T-helper 2 cell treated with Interferon-gamma antibody and Interleukin-4, amounts not matched to agents 5 μg/mL and 100 μg/mL, for 36 hours (primary cell): ENCODE measurements at places on chromosomes 1 and 21.
A peak's percentile ranks its signal among the peaks of the same experiment; 100 is the strongest.

GRCh38 chr1:192600275-192600674, 24.7 kb downstream of the RGS1 start:
- H3K4me3 ChIP-seq = no peak overlapping the region
- H3K27ac ChIP-seq = no peak overlapping the region
- H3K36me3 ChIP-seq = no peaks in the 10 kb centered on the region
- no peak for DNase-seq
- H3K4me1 ChIP-seq = peaks cover 12% of the 10 kb centered on the region

GRCh38 chr21:46227811-46228344, 696 bp downstream of the LSS start:
- H3K36me3 ChIP-seq = peaks cover 30% of the 10 kb centered on the region
- peak overlapping the region; percentile 81 for H3K4me3 ChIP-seq
- no peaks in the 10 kb centered on the region for H3K27me3 ChIP-seq
- H3K4me1 ChIP-seq = peaks cover 49% of the 10 kb centered on the region
- no peak for DNase-seq
- H3K27ac ChIP-seq = peak overlapping the region; percentile 76

- no peak overlapping the region for H3K27ac ChIP-seq
- H3K27me3 ChIP-seq = no peaks in the 10 kb centered on the region
- no peaks in the 10 kb centered on the region for H3K4me1 ChIP-seq
- no peak overlapping the region for H3K4me3 ChIP-seq
- no peak for DNase-seq
These were observed 123.8 kb downstream of the TRABD2B start for GRCh38 chr1:47873337-47873736.

DNA sequence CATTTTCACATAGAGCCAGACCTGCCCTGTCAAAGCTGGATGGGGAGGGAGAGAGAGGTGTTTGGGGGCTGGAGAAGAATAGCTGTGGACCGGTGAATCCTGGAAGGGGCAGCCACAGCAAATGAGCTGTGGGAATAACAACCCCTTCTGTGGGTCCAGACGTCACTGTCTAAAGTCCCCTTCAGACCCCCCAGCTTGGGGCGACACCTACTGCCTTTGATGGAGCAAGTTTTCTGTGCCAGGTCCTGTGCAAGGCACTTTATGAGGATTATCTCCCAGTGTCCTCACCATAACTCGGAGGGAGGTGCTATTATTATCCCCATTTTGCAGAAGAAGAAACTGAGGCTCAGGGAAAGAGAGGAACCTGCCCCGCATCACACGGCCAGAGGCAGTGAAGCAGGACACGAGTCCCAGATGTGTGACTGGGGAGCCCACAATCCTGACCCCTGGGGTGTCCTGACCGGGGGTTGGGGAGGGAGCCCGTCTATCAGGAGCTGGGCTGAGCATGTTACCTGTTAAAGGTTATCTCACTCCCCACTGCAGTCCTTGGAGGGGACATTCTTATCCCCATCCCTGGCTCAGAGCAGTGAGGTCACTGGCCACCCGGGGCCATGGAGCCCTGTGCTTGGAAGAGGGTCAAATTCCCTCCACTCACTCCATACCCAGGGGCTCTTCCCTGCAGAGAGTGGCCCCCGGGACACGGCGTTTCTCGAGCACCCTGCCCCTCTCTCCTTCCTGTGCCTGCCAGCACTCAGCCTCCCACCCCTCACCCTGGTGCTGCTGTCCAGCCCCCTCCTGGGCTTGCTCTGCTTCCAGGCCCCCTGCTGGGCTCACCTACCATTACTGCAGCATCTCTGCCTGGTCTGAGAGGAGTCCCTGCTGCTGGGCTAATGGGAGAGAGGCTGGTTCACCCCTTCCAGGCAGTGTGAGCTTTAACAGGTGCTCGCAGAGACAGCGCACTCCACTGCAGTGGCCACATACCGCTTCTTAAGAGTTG, 132.9 kb downstream of the PTPRU start:
- peaks cover 16% of the 10 kb centered on the region for H3K27me3 ChIP-seq
- no peak overlapping the region for H3K4me3 ChIP-seq
- no peaks in the 10 kb centered on the region for H3K36me3 ChIP-seq
- H3K4me1 ChIP-seq = no peaks in the 10 kb centered on the region

DNA sequence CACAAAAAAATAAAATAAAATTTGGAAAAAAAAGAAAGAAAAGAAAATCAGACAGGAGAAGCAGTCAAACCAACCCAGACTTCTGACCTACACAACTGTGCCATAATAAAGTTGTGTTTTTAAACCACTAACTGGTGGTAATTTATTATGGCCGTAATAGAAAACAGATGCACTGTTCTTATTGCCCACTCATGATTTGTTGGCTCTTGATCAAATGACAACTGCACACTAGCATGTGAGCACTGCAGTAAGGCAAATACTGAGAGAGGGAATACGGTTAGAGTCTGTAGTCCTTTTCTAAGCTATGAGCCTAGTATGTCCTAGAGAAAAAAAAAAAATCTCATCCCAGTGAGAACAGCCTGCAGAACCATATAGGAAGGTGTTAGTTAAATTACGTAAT, 61.2 kb upstream of the TNR start:
- no peak for DNase-seq
- H3K36me3 ChIP-seq = no peaks in the 10 kb centered on the region
- H3K27ac ChIP-seq = no peak overlapping the region
- H3K4me1 ChIP-seq = no peaks in the 10 kb centered on the region
- no peak overlapping the region for H3K4me3 ChIP-seq

DNA sequence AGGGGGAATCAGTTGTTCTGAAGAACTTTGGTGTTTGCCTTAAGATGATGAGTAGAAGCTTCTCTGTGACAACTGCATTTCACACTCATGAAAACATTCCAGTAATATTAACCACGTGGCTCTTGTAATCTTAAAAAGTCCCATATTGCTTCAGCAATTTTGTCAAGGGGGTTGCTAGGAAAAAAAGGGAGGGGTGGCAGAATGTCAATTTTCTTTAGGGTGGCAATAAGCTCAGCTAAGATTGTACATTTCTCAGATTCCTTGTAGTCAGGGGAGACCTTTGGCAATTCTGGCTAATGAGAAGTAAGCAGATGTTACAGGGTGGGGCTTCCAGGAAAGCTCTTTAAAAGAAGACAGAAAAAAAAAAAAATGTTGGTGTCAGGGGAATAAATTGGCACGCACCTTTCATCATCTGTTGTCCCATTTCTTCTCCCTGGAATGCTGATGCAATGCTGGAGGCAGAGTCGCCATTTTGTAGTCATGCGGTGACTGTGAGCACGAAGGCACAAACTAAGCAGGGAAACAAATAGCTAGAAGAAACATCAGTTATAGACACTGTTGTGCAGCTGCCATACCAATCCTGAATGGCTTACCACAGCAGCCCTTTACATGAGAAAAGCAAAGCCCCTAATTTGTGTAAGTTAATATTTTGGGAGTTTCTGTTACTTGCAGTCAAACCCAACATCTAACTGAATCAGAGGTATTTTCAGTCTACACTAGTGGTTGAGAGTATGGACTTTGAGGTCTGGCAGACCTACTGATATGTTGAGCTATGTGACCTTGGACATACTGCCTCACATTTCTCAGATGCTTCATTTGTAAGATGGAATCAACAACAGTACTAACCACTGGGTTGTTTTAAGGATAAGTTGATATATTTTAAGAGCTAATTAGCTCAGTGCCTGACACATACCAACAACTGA, 56.1 kb upstream of the MRPS6 start:
- no peak overlapping the region for H3K4me3 ChIP-seq
- H3K27ac ChIP-seq = no peak overlapping the region
- peaks cover 34% of the 10 kb centered on the region for H3K4me1 ChIP-seq

DNA sequence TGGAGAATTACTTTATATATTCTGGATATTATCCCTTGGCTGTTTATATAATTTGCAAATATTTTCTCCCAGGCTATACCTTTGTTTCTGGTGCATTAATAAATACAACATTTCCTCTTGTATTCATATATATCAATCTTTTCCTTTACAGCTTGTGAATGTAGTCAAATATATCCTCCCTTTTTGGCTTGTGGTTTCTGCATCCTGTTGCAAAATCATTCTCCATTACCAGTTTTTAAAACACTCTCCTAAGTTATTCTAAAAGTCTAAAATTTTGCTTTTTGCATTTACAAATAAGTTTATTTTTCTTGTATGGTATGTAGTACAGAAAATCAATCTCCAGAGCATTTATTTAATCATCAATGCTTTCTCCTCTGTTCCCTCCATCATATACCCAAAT, 909.4 kb downstream of the ADGRL2 start:
- no peaks in the 10 kb centered on the region for H3K36me3 ChIP-seq
- no peaks in the 10 kb centered on the region for H3K4me1 ChIP-seq
- no peak for DNase-seq
- H3K4me3 ChIP-seq = no peak overlapping the region
- H3K27ac ChIP-seq = no peak overlapping the region
- H3K27me3 ChIP-seq = no peaks in the 10 kb centered on the region
